Smooth muscle cell of the pulmonary artery (primary cell): ENCODE measurements at places on chromosomes 13 and 19. TPM values are rescaled to one million over a fixed set of nuclear protein-coding genes. Genes with fewer than 3 reads are reported as not detected.

The GPC6 gene
- 54.6 and 151 TPM in 2 replicates for total RNA-seq

The KPTN gene
- total RNA-seq = 5.7 and 6.2 TPM in 2 replicates

The FXYD1 gene
- total RNA-seq = 4.2 TPM in 2 replicates

The SSC5D gene
- 39.3 and 40.5 TPM in 2 replicates for total RNA-seq

The SOHLH2 gene
- 0.07 and 0.56 TPM in 2 replicates for total RNA-seq

The AMH gene
- total RNA-seq = 0.52 and 1.3 TPM in 2 replicates

The SARS2 gene
- total RNA-seq = 10.5 and 22.1 TPM in 2 replicates

The KCNRG gene
- 5.1 TPM in 2 replicates for total RNA-seq

The TPTE2 gene
- not detected in 2 replicates for total RNA-seq

The ANGPTL4 gene
- total RNA-seq = 32.2 and 45.7 TPM in 2 replicates

The ZNF571 gene
- 3.2 and 3.7 TPM in 2 replicates for total RNA-seq

The CBY2 gene
- not detected in 2 replicates for total RNA-seq

The MIA gene
- total RNA-seq = 0.33 TPM in 1 of 2 replicates, not detected in the other

The PRR22 gene
- total RNA-seq = 0.13 and 0.33 TPM in 2 replicates

The KIR3DL1 gene
- not detected in 2 replicates for total RNA-seq

The GNA15 gene
- 0.07 and 0.33 TPM in 2 replicates for total RNA-seq

The KIR2DL3 gene
- not detected in 2 replicates for total RNA-seq

The ICAM3 gene
- total RNA-seq = 6.7 and 8.3 TPM in 2 replicates
